ENCODE measurements at places on chromosomes 4 and X.

DNA sequence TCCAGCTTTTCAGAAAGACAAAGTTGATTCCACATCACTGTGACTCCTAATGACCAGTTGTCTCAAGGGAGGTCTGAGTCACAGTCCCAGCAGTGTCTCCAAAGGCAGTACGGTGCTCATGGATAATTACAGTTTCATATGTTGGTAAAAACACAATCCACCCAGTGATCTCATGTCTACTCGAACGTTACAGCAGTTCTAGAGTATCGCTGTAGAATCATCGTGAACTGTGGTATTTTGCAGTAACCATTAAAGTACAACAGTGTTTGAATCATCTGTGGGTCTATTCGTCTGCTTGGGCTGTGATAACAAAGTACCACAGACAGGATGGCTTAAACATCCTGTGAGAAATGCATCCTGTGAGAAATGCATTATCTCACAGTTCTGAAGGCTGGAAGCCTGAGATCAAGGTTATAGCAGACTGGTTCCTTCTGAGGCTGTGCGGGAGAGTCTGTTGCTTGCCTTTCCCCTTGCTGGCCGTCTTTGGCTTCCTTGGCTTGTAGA is 121.1 kb upstream of the SORBS2 start:
- DNase-seq, result no peak

- no peak for DNase-seq
These were observed 38.7 kb upstream of the HELT start for GRCh38 chr4:184979461-184980124.

GRCh38 chrX:53882331-53882730 is 161.9 kb downstream of the PHF8 start:
- DNase-seq, result no peak

- DNase-seq, result no peak
These were observed 14.3 kb downstream of the TEC start for GRCh38 chr4:48255072-48255958.

DNA sequence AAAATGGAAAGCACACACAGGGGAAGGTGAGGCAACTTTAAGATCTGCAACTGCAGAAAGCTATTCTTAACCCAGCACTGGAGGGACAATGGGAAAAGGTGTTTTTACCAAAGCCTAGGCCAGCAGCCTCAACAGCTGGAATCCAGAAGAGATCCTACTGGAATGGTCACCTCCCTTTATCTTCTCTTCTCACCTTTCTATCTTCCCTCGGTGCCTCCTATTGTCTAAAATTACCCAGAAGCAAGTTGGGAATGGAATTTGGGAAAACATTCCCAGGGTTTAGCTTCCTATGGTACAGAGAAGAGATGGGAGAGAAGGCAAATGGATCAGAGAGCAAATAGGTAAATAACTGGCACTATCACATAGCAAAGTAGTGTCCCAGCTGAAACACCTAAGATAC is 73.1 kb downstream of the TIGD2 start:
- DNase-seq, result no peak

- no peak for DNase-seq
These were observed 90.0 kb downstream of the PSAPL1 start for GRCh38 chr4:7344636-7345155.

GRCh38 chr4:184644553-184645307 is 4.5 kb downstream of the CASP3 start:
- no peak for DNase-seq

GRCh38 chr4:14920237-14920636 is 82.0 kb upstream of the CPEB2 start:
- no peak for DNase-seq

DNA sequence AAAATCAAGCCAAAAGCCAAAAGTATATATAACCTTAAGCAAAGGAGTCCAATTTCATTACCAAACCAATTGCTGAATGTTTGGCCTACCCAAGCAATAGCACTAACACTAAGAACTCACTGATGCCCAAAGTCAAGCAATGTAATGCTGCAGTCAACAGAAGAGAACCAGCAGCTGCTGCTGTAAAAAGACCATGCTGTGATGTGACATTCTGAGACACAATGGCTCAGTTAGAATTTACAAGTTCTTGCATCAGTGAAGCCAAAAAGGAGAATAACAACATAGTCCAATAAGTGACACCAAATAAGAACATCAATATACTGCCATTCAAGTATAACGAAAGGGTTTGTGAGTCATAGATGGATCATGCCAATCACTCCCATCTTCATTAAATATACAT is 514.0 kb upstream of the DIAPH2 start:
- DNase-seq, result no peak

GRCh38 chr4:36187723-36188333 is 56.5 kb downstream of the ARAP2 start:
- no peak for DNase-seq

DNA sequence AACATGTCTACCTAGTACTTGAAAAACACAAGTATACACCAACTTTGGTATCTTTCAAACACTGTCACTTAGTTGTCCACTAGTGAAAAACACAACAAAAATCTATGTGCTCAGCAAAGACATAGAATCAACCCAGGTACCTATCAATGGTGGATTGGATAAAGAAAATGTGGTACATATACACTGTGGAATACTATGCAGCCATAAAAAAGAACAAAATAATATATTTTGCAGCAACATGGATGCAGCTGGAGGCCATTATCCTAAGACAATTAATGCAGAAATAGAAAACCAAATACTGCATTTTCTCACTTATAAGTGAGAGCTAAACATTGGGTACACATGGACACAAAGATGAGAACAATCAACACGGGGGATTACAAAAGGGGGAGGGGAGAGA is 148.7 kb downstream of the ENOX2 start:
- no peak for DNase-seq

GRCh38 chrX:125205918-125206665 is 113.6 kb upstream of the TEX13C start:
- DNase-seq, result peak; percentile 27

DNA sequence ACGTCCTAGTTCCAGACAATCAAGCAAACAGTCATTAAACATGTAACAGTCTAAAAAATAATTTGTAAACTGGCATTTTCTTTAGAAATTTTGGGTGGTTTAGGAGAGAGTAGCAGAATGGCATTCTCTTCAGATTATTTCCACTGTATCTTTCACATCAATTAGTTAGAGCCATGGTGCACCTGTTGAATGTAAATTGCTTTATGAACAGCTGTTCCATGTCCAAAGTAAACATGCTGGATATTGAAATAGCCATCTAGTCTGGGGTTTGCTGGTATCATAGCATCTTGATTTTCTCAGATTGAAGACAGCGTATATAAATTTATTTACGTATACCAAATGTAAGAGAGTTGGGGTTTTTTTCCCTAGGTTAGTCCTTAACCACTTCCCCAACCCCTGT is 143.6 kb downstream of the RCHY1 start:
- DNase-seq, result no peak

GRCh38 chr4:99381588-99382175 is 29.1 kb upstream of the ADH1C start:
- DNase-seq, result no peak

DNA sequence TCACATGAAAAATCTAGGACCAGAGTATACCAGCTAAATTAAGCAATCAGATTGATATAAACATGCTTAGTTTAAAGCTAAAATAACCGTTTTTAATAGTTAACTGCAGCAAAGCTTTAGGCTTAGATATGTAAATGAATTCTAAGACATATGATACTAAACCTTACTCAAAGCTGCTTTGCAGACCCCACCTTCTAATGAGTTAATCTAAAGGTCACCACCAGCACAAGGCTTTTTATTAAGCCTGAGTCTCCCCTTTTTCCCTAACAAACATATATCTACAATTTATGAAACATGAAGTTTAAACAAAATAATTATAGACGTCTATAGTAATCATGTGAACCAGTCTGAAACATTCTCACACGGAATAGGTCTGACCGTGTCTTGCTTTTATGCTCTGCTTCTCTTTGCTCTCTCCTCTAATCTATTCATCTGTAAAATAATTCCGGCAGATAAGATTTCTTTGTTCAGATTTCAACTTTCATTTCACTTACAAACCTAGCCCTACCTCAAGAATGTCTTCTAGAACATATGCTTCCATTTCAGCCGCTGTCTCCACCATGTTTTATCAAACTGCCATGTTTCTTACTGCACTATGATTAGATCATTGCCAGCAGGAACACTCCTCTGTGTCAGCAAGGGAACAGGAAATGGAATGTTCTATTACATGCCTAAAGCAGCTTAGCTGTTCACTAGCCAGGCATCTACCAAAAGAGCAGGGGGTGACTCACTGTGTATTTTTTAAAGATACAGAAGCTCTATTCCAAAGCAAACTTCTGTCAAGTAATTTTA is 35.9 kb downstream of the ANKRD17 start:
- no peak for DNase-seq

- no peak for DNase-seq
These were observed 192.1 kb downstream of the SPRY1 start for GRCh38 chr4:123588631-123589241.

DNA sequence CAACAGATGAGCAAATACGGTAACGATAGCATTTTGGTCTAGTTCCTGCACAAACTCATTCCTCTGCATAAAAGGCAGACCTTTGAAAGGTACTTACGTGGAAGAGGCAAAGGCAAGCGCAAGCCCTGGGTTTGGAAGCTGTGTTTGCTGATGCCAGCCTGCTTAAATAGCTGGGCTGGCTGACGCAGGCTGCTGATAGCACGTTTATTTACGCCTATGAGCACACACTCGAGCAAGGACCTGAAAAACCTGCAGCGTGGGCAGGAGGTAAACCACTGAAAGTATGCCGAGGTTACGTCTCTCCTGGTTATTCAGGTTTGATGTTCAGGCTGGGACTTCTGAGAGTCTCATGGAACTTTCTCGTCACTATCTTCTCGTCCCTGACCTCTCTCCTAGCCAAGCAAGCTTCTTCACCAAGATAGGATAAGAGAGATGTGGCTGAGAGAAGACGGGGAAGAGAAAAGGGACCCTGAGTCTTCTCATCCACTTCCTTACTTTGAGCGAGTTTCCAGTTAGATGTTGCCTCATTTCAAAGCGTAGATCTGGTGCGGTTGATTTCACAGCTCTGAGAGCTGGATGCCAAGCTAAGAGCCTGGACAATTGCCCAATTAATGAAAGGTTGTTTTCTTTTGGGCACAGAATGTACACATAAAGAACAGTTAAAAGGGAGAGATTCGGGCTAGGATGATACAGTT is at the start of gene HOPX:
Gene HOPX (minus strand): TSS at position 139 of the 695 bp plus-strand sequence. CDS start 23,480 bp downstream, outside the sequence.
- DNase-seq, result peak; percentile 33

GRCh38 chr4:74431113-74431826 is 13.7 kb upstream of the AREG start:
- no peak for DNase-seq

- DNase-seq, result no peak
These were observed 51.6 kb downstream of the CT47B1 start for GRCh38 chrX:120824021-120824420.

GRCh38 chrX:120446498-120446897 is 22.6 kb downstream of the LAMP2 start:
- DNase-seq, result no peak

GRCh38 chr4:186839122-186840037 is 115.7 kb upstream of the FAT1 start:
- no peak for DNase-seq

DNA sequence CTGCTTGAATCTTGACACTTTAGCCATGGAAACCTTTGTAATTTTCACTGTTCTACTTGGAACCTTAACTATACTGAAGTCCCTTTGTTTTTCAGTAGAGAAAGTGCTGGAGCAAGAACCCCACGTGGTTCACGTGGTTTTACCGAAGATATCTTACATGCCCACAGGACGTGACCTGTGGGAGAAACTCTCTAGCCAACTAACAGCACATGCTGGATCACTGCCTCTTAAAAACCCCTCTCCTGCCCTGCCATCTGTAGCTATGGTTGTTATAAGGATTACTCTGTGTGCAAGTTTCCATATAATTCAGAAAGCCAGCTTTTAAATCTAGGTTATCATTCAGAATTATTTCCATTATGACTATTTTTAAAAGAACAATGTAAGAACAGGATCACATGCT is 30.2 kb downstream of the SPANXD start:
- no peak for DNase-seq

GRCh38 chr4:8025668-8026067 is 86.0 kb upstream of the AFAP1 start:
- no peak for DNase-seq

DNA sequence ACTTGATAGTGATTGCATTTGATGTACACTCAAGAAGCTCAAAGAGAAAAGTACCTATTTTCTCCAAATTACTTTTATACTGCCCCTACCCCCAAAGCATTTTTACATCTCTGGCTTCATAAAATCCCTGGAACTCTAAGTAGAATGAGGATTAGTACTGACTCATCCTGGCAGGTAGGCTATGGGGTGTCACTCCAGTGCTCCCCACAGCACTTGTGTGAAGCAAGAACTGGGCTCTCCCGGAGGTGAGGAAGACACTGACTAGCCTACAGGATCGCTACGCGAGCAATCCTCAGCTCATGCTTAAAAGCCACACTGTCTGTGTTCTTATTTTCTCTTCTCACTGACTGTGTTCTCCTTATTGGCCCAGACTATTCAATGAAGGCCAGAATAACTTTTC is 90.4 kb upstream of the NDP start:
- no peak for DNase-seq

DNA sequence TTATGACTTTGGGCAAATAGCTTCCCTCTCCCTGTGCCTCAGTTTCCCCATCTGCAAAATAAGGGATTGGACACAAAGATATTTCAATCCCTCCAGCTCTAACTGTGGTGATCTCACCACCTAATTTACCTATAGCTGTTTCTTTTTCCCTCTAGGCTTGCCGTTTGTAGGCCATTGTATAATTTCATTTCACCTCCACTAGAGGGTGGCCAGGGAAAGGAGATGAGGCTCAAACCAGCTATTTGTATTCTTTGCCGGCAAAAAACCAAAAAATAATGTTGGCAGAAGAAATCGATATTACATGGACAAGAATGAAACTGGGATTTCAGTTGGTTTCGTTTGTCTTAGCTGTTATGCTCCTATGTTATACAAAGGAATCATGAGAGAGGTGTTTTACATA is 36.1 kb upstream of the DOCK11 start:
- DNase-seq, result no peak

DNA sequence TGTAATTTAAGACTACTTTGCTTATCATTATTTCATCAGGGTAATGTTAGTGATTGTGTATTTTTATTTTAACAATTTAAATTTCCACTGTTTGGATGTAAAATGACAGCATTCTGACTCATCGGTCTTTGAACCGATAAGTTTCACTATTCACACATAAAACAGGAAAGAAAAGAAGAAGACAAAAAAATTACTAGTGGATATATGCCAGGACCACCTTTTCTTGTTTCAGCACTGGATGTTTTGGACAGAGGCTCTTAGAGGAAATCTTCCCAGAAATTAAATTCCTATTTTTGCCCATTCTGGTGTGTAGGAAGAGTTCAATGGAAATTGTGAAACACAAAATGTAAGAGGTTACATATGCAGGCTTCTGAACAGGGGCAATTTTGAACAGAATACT is 57.4 kb downstream of the VEGFC start:
- no peak for DNase-seq
